Epithelial cell of alveolus of lung (primary cell): ENCODE measurements at places on chromosomes 1 and 21. TPM values are rescaled to one million over a fixed set of nuclear protein-coding genes. Genes with fewer than 3 reads are reported as not detected.

HJV gene
- total RNA-seq: not detected in 2 replicates

TSNAX gene
- 22.6 and 27.4 TPM in 2 replicates for total RNA-seq

PIK3R3 gene
- total RNA-seq: 1.1 and 2.2 TPM in 2 replicates

KCNT2 gene
- total RNA-seq: 3.1 and 4.8 TPM in 2 replicates

KIF17 gene
- 0.39 and 0.56 TPM in 2 replicates for total RNA-seq

ALG14 gene
- total RNA-seq: 1.2 and 1.4 TPM in 2 replicates

KRTAP22-2 gene
- not detected in 2 replicates for total RNA-seq

OR6K3 gene
- total RNA-seq: not detected in 2 replicates

ATP1A4 gene
- not detected in 2 replicates for total RNA-seq

SHISA4 gene
- 23.3 and 38.6 TPM in 2 replicates for total RNA-seq

RABGGTB gene
- total RNA-seq: 46.9 and 52.5 TPM in 2 replicates

SNAP47 gene
- 39.2 and 50.5 TPM in 2 replicates for total RNA-seq

LDLRAD2 gene
- total RNA-seq: not detected in 2 replicates
